ENCODE measurements at places on chromosomes 3 and 15.

GRCh38 chr15:75727851-75728715, 15.4 kb upstream of the CSPG4 start:
- no peak for DNase-seq

- DNase-seq, result no peak
These were observed 105.7 kb downstream of the CORO2B start for GRCh38 chr15:68684476-68684875.

GRCh38 chr3:64375737-64376136, 150.5 kb upstream of the PRICKLE2 start:
- no peak for DNase-seq

GRCh38 chr3:23877329-23877980, 39.3 kb downstream of the NKIRAS1 start:
- no peak for DNase-seq

- no peak for DNase-seq
These were observed 13.8 kb downstream of the CLDN18 start for GRCh38 chr3:138023754-138024153.

- no peak for DNase-seq
These were observed 31.9 kb upstream of the EIF4A2 start for GRCh38 chr3:186751480-186751879.

DNA sequence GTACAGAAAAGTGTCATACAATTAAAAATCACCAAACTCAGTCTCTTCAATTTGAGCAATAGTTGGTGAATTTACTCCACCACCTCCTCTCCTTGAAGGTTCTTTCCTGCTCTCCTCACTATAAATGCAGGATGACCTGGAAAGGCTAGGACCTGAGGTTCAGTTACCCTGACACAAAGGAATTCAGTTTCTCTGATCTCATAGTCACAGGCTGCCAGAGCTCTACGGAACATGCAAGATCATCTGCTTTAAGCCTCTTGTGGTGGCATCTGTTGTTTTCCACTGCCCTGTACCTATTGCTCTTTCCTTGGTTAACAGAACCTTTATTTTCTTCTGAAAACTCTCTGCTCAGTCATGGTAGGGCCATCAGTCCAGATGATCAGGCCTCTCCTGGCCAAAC, 4.9 kb upstream of the TP63 start:
- DNase-seq, result no peak

DNA sequence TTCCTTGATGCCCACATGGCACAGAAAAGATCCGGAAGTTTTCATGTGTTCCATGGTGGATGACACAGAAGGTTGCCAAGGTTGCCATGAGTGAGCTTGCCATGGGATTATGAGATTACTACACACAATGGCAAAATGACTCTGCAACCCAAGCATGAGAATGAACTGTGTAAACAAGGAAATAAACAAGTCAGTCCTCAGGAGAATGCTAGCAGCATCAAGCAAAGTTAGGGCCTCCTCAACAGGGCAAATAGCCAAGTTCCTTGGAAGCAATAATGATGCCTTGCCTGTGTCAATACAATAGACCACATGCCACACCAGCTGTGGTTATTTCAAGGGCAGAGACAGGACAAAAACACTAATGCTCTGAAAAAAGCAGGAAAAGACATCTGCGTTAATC, 41.8 kb downstream of the AQR start:
- DNase-seq, result no peak

GRCh38 chr3:172616031-172616461, 92.8 kb upstream of the TNFSF10 start:
- DNase-seq, result no peak

DNA sequence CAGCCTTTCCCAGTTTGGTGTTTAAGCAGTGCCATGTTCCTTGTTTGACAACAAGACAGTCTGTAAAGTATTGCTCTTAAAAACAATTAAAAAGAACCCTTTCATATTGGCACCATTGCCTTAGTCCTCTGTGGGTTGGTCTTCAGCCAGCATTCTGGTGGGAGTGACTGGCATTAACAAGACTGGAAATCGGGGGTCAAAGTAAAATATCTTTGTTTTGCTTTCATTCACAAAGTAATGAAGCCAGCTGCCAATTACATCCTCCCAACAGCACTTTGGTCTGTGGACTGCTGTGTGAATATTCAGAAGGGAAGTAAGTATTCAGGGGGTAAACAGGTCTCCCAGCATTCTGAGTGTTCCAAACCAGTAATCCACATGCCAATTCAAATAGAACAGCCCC, 8.3 kb upstream of the VILL start:
- no peak for DNase-seq

- DNase-seq, result no peak
These were observed 33.7 kb downstream of the HCN4 start for GRCh38 chr15:73335026-73335425.

DNA sequence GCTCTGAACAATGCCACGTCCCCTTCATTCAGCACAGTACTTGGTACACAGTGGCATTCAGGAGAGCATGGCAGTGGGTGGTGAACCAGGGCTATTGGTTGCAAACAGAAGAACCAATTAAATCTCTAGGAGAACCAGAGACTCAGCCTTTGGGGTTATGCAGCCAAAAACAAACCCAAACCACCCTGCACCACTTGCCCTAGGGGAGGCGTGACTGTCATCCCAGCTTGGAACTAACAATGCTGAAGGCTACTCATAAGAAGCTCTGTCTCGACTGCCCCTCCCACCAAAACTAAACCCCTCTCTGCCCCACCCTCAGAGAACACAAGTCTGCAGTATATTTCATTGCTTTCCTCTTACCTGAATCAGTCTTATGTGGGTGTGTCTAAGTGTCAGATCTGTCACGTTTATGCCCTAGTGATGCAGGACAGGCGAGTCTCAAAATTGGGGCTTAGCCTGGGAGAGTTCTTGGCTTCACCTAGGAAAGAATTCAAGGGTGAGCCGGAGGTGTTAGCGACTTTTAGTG, 15.2 kb upstream of the KLHL40 start:
- DNase-seq, result no peak

DNA sequence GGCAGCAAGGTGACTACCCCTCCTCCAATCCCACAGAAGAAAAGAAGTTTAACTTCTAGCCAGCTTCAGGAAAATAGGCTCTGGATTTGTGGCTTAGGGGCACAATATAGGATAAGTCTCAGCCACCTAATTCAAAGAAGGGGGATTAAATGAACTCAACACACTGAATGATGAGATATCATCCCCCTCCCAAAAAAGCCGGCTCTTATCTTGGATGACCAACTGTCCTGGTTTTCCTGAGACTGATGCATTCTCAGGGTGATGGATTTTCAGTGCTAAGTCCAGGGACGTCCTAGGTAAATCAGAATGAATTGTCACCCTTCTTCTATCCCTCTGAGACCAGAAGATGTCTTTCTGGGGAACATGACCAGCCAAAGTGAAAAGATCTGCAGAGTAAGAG, 487.0 kb upstream of the PROK2 start:
- DNase-seq, result no peak

GRCh38 chr15:60477916-60478565, 901 bp downstream of the ICE2 start:
- DNase-seq, result no peak

GRCh38 chr15:80563372-80563997, 131.6 kb upstream of the ABHD17C start:
- DNase-seq, result no peak

GRCh38 chr3:110139048-110139447, 801.7 kb upstream of the DPPA4 start:
- DNase-seq, result no peak

- no peak for DNase-seq
These were observed 141.2 kb upstream of the TLE3 start for GRCh38 chr15:70238917-70239316.

GRCh38 chr15:95160316-95160715, 929.0 kb downstream of the MCTP2 start:
- DNase-seq, result no peak

DNA sequence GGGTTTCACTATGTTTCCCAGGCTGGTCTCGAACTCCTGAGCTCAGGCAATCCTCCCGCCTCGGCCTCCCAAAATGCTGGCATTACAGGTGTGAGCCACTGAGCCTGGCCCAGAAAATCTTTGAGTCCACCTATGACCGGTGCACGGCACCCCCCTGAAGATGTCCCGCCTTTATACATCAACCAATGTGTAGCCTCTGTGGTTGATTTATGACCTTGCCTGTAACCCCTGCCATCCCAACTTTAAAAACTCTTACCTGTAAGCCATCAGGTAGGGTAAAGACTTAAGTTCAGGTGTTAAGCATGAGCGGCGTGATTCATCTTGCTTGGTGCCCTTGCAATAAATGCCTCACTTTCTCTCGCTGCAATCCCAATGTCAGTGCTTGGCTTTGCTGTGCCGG, 14.5 kb upstream of the CTSH start:
- no peak for DNase-seq

DNA sequence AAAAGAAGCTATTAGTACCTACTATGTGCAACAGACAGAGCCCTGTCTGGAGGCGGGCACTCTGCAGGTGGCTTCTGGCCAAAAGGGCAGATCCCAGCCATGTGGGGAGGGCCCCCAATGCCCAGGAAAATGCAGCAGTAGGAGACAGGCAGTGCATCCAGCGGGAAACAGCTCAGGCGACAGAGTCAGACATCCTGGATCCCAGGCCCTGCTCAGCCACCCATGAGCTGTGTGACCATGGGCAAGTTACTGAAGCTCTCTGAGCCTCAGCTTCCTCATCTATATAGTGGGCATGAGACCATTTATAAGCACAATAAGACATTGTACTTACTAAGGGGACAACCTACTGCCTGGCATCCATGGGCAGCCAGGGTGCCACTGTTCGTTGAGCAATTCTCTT, 25.8 kb downstream of the NUP210 start:
- DNase-seq, result no peak

DNA sequence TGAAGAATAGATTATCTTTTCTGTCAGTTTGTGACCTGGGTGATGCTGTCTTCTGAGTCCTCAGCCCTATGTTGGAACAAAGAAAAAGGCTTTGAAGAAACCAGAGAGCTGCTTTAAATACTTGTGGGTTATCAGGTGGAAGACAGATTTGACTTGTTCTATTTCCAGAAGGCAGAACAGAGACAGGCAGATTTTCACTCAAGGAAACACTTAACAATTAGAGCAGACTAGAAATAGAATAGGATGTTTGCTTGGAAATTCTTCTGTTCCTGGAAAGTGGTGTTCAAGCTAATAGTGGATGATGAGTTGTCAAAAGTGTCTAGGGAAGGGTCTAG, 219.4 kb downstream of the UBE2E2 start:
- DNase-seq, result no peak

- DNase-seq, result no peak
These were observed 259.4 kb upstream of the LRRFIP2 start for GRCh38 chr3:37433758-37434157.

GRCh38 chr3:35322070-35322469, 317.3 kb upstream of the ARPP21 start:
- DNase-seq, result no peak
